NCI-H2029 treated with DMSO at 0.1 percent for 48 hours (cell line): ENCODE measurements at places on chromosomes 3 and 15.

- no peak for DNase-seq
Observed at GRCh38 chr15:63763476-63764123, 70.1 kb downstream of the HERC1 start.

- no peak for DNase-seq
Observed at GRCh38 chr15:89367485-89368451, 33.1 kb upstream of the POLG start.

DNA sequence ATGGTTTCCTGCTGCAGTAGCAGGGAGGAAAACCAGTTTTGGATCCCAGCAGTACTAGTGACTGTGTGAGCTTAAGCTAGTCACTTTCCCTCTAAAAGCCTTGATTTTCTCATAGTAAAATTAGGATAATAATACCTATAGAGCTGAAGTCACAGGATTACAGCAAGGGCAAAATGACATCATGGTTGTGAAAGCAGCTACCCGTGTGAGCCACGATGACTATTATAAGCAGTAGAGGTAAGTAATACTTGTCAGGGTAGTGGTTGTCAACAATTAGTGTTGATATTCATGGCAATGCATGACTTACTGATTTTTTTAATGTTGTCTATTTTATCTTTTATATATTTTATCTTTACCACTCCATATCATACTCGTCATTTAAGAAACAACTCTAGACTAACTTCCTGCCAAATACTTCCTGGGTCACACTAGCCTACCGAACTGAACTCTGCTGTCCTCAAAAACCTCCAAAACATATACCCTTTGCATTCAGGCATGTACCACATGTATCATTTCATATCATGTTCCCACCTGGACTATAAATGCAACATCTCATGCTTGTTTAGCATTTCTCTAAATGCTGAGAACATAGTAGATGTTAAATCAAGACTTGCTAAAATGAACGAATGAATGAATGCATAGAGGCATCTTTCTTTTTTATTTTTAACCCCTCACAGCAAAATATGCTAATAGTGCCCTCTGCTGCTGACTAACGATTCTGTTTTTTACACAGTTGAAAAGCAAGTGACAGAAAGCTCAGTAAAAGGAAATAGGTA is 172.6 kb downstream of the P3H2 start:
- DNase-seq = no peak

GRCh38 chr3:61862614-61863289 is 301.4 kb downstream of the PTPRG start:
- no peak for DNase-seq

GRCh38 chr15:66733976-66734375 is 31.9 kb downstream of the SMAD6 start:
- DNase-seq = no peak

DNA sequence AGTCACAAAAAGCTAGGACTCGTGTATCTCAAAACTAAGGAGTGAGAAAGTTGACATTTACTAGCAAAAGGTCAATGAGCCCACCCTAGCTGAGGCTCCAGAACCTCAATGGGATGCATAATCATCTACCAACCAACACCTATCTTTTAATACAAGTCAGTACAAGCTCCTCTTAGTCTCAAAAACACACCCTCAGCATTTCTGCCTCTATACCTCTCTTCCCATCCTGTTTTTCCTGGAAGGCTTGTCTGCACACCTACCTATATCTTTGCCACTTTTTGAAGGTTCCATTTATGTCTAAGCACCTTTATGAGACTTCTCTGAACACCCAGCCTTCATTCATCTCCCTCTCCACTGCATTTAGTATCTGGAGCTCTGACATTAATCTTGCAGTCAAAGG is 10.0 kb downstream of the WWTR1 start:
- DNase-seq = no peak

DNA sequence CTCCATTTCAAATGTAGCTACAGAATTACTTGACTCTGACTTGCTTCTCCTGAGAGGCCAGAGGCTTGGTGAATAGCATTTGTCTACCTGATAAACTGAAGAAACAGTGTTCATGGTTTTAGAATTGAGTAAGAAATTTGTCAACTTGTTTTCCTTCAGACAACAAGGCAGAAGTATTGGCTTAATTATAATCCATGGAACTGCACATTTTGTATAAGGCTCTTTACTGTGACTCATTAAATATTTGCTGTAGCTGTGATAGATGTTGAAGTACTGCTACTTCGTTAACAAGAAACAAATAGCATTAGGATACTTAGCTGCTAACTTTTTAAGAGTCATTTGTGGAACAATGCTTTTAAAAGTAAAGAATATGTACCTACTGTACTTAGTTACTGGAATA is 4.6 kb downstream of the UNC13C start:
- DNase-seq = no peak

- DNase-seq = no peak
Observed at GRCh38 chr3:194336601-194337355, 14.3 kb downstream of the CPN2 start.

DNA sequence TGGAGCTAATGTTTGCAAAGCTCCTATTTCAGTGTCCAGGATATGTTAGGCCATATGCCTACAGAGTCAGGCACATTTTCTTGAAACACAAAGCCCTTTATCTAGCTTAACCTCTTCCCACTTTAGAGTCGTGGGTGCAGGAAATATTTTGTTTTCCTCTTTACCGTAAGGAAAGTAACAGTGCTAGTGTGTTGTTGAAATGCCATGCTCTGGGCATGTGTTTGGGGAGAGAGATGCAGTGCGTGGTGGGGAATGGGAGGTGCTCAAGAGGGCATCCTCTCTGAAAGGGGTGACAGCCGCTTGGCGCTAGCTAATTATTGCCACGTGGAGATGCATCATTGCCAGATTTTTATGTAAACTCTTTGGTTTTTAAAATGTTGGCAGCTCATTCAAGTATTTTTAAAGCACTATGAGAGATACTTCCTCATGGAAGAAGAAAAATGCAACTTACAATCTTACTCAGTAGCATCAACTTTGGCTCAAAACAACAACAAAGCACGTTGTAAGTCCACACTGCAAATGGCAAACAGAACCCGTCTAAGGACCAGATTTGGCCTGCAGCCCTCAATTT is 152.6 kb downstream of the LPP start:
- no peak for DNase-seq

DNA sequence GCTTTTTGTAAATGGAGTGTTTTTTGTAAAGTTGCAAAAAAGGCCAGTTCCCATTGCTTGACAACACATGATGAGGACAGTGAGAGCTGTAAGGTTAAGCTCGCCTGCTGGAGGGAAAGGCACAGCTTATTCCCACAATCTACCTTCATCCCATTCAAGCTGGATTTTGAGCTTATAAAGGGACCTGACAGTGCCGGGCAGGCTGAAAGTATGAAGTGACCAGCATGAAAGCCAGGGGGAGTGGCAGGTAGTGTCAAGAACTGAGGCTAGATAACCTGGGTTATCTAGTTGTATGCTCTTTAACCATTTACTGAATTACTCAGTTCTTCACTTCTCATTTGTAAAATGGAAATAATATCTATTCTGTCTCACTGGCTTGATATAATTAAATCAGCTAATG is 52.3 kb upstream of the KPNA4 start:
- DNase-seq = no peak
